ELF-1 (cell line): ENCODE measurements at places on chromosomes 5 and 9.

DNA sequence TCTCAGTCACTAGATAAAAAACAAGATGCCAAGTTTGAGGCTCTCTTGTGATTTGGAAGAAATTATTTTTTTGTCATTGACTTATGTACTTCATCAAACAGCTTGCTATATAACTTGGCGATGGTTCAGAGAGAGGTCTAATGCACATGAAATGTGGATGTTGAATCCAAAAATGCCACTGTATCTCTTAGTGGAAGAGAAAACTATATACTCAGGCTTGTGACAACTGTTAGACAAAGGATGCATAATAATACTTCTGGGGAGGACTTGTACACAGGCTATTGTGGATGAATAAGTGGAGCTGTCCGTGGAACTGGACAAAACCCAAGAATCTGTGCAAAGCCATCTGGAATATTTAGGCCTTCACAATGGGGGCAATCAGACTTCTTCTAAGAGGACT lies 162.9 kb upstream of the NMUR2 start:
- DNase-seq = no peak

DNA sequence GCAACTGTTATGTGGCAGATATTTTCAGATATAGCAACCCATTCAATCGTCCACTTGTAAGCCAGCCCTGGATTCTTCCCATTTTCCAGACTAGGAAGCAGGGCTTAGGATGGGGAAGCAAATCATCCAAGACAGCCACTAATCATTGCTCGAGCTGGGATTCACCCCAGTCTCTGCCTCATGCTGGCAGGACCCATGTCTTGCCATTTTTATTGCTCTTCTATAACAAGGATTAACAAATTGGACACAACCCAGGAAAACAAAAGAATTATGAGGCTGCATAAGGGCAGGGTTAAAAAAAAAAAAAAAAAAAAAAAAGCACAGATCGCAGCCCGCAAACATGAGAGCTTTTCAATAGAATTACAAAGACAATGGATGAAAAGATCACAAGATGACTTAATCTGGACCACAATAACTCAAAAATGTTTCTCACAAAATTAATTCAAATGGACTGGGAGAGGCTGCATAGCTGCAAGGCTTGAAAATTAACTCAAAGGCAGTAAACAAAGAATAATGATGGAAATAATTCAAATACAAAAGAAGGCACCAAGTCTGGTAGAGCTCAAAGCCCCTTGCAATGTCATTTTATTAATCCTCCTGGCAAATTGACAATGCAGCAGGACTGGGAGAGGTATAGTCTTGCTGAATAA lies 40.7 kb downstream of the ASTN2 start:
- DNase-seq = no peak

- no peak for DNase-seq
These were observed 60.1 kb upstream of the NMUR2 start for GRCh38 chr5:152465140-152465539.

DNA sequence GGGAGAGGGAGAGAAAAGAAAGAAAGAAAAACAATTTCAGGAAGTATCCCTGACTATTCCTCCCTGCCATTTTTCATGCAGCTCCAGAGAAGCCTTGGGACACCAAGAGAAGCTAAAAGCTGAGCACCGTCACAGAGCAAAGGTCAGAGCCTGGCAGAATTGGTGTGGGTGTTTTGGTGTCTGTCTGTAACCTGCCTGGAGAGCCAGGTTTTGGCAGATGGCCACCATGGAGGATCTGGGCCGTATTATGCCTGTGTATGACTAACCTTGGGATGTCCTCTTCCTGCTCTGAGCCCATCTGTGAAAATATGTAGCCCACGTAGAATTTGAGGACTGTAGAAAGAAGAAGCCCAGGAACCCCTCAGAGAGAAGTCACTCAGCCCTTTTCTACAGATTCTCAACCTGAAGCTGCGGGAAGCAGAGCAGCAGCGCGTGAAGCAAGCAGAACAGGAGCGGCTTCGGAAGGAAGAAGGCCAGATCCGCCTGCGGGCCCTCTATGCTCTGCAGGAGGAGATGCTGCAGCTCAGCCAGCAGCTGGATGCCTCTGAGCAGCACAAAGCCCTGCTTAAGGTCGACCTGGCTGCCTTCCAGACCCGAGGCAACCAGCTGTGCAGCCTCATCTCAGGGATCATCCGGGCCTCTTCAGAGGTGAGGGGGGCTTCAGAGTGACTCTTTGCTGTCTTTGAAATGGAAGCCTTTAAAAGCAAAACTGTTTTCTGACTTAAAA lies 18.8 kb downstream of the GLE1 start:
- DNase-seq = peak; percentile 76

- DNase-seq = no peak
These were observed 124.5 kb downstream of the CAAP1 start for GRCh38 chr9:26768145-26768544.

DNA sequence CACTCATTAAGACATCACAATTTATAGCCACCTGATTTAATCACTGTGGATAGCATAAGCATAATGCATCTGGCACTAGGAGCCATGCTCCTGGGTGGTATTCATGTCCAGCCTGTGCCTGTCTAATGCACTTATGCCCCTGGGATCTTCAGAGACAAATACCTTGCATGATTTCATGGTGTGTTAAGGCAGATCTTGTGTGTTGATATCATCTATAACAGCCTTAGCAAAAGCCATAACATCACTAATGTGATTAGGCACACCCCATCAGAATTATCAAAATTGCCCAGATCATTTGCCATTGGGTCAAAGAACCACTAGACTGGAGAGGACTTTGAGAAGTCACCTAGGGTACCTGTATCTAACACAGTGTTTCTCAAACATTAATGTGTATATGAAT lies 43.7 kb upstream of the SELENOP start:
- DNase-seq = no peak

GRCh38 chr5:56147659-56148230 lies 85.4 kb downstream of the ANKRD55 start:
- DNase-seq = no peak

DNA sequence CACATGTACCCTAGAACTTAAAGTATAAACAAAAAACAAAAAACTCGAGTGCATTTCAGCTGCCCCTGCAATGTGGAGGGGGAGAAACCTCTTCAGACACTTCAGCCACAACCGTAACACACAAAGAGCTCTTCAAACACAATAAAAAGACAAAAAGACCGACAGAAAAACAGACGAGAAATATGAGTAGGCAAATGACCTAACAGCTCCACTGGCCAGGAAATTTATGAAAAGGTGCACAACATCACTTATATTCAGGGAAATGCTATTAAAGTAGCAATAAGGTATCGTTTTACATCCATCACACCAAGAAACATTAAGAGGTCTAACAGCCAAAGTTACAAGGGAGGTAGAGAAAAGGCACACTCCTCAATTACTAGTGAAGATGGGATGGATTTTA lies 6.2 kb downstream of the ZBED3 start:
- DNase-seq = no peak

DNA sequence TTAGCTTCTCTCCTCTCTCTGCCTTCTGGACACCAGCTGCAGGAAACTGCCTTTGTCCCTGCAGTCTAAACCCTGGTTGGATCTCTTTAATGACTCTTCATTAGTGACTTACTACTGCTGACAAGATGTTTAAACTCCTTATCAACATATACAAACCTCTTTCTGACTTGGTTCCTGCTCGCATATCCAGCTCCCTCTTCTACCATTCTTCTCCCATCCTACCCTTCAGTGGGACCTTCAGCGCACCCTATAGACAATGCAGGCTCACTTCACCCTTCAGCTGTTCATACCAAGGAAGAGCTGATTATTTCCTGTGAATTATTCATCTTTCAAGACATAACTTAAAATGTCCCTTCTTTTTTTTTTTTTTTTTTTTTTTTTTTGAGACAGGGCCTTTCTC lies 436.5 kb downstream of the KIAA0825 start:
- peak; percentile 9 for DNase-seq

DNA sequence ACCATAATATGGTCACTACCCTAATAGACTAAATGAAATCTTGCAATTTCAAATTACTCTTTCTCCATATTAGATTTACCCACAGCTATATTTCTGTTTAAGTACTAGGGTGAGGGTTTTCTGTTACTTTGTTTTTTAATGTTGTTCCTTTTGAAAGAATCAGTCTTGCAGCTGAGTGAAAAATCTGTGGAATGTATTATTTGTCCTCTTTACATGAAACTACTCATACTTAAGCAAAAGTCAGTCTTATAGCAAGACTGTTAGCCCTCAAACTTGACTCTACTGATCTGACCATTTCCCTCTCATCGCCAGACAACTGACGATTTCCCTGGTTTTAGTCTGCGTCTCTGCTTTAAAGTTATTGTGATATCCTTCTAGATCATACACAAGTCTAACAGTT lies 84.0 kb downstream of the PIK3R1 start:
- no peak for DNase-seq

GRCh38 chr9:72843520-72844439 lies 109.1 kb downstream of the ALDH1A1 start:
- DNase-seq = peak; percentile 75

DNA sequence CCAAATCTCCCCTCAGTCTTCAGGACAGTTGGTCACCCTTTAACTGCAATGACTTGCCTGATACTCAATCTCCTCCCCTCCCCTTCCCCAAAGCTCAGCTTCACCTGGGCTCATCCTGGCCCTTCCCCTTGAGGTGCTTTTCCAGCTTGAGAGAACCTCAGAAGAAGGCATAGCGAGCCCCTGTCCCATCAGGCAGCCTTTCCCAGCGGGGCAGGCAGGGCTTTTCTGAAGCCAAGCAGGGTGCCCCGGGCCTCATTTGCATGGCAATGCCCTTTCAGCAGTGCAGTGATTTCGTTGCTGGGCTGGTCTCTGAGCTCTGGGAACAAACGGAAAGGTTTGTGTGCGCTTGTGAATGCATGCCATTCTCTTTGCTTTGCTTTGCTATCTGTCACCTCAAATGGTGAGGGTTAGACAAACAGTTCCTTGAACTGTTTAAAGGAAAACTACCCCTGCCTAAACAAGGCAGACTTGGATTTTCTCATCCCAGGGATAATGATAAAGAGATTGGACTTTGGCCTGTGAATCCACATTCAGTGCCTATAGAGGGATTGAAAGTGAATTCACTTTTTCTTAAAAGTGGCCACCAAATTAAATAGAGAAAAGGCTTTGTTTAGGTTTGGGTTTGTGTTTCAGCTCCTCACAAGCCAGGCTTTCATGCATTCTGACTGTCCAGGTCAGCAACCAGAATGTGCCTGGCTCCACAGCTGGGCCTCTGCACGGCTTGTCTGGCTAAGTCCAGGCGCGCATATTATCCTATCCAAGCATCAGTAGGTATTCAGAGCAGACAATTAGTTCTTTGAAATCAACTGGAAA lies 165.3 kb downstream of the ZNF608 start:
- DNase-seq = peak; percentile 93

GRCh38 chr9:133788045-133788818 lies 50.1 kb upstream of the SARDH start:
- no peak for DNase-seq

DNA sequence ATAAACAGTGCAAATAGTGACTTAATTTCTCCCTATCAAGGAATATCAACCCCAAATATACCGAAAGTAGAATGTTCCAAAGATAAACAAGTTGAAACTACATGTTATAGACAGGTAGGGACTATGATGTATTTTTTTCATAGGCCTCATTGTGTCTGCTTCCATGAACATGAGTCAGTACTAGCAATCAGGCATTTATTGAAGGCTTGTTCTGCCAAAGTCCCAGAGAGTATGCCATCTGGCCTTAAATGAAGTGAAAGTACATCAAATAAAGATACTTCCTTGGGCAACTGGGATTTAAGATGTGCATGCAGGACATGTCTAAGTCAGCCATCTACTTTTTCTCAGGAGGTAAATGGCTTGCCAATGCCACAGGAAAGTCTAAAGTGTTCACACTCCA lies 6.5 kb downstream of the GHR start:
- no peak for DNase-seq

DNA sequence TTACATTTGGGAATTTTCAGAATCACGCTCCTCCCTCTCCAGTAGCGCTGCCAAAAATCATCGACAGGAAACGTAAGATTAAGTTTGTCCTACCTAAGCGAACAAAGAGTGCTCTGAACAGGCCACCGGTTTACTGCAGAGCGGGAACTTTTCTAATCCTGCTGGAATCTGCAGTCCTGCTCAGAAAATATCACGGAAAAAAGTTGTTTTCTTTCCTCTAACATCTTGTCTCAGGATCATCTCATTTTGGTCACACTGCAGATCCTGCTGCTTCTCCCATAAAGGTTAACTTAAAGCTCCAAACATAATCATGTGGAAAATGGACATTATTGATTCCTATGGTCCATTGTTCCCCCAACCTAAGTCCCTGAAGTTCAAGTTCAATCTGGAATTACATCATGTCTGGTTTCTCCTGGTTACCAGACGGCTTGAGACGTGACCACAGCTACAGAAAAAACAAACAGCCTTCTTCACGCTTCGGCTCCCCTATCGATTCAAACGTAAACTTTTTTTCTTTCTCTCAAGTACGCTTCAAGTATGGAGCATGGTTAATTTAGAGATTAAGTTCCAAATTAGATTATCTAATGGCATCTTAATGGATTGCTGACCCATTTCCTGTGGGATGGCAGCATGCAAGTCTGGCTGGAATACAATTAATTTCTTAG lies 217.6 kb downstream of the NFIB start:
- peak; percentile 30 for DNase-seq

GRCh38 chr5:14190194-14191164 lies 47.3 kb downstream of the TRIO start:
- DNase-seq = no peak

- DNase-seq = no peak
These were observed 74.5 kb upstream of the PANK3 start for GRCh38 chr5:168653626-168654025.

DNA sequence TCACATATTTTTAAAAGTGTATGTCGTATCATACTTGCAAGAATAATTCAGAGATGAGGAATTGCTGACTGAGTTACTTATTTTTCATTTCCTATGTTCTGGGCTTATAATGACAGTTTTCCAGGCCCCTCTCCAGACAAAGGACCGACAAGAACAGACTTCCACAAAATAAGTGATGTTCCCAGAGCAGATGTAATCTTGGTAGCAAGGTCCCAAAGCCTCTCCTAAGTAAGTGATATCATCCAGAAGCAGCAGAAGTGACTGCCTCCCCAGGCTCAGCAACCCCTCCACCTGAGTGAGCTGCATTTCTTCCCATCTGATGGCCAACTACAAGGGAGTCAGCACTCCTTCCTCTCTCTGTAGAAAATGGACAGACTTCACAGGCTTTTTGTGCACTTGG lies 57.1 kb downstream of the SEMA6A start:
- no peak for DNase-seq

- no peak for DNase-seq
These were observed 15.7 kb upstream of the CCDC152 start for GRCh38 chr5:42740920-42741319.

DNA sequence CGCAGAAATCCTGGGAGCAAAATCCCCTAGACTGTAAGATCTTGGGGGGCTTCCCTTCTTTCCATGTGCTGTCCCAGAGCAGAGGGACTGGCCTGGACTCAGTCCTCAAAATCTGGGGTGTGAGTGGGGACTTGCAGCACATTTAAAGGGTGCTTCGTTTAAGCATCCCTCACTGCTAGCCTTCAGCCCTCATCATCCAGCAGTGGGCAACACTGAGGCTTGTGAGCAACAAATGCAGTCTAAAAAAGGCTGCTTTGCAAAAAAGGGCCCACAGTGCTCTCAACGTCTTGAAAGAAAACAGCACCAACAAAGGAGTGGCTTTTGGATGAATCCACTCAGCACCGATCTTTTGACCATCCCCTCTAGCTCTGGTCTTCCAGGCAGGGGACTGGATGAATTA lies 128.3 kb upstream of the TBC1D2 start:
- no peak for DNase-seq
